ENCODE measurements at places on chromosomes 6 and 20. TPM values are rescaled to one million over a fixed set of nuclear protein-coding genes. Genes with fewer than 3 reads are reported as not detected.

- DNase-seq: no peak
- H3K36me3 ChIP-seq: no peaks in the 10 kb centered on the region
- no peak overlapping the region for H3K4me3 ChIP-seq
These were observed 657.7 kb upstream of the CITED2 start for GRCh38 chr6:140032189-140032588.

GRCh38 chr6:156776470-156776839 is 723 bp upstream of the ARID1B start:
- peak overlapping the region; percentile 97 for H3K27ac ChIP-seq
- H3K4me1 ChIP-seq: peaks cover 18% of the 10 kb centered on the region
- H3K36me3 ChIP-seq: no peaks in the 10 kb centered on the region

DNA sequence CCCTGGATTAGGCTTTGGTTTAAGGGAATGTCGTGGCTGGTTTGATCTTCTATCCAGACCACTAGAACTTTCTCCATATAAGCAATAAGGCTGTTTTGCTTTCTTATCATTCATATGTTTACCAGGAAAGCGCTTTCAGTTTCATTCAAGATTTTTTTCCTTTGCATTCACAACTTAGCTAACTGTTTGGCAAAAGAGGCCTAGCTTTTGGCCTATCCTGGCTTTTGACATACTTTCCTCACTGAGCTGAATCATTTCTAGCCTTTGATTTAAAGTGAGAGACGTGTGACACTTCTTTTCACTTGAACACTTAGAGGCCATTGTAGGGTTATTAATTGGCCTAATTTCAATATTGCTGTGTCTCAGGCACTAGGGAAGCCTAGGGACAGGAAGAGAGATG is 1.7 kb upstream of the FAM50B start:
- no peaks in the 10 kb centered on the region for H3K27me3 ChIP-seq
- H3K27ac ChIP-seq: no peak overlapping the region
- no peak overlapping the region for H3K4me3 ChIP-seq
- H3K36me3 ChIP-seq: no peaks in the 10 kb centered on the region

- no peaks in the 10 kb centered on the region for H3K27me3 ChIP-seq
- H3K36me3 ChIP-seq: no peaks in the 10 kb centered on the region
- no peak for DNase-seq
- H3K4me1 ChIP-seq: no peaks in the 10 kb centered on the region
These were observed 177.8 kb upstream of the GGTLC1 start for GRCh38 chr20:24166412-24166811.

DNA sequence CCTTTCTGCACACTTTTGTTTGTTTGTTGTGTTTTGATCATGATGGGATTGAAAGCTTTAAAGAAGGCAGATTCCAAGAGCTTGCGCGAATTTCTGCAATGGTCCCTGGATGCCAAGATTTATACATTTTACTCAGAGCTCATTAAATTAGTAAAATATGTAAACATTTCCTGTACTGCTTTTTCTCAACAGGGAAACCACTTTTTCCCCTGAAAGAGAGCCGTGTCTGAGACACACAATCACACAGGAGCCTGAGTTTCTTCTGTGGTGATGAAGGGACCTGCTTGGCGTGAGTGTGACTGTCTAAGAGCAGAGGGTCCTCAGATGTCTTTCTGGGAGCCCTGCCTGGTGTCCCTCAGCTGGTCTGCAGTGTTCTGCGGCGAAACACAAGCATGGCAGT is 12.1 kb upstream of the TAGAP start:
- DNase-seq: no peak
- no peaks in the 10 kb centered on the region for H3K4me1 ChIP-seq
- H3K4me3 ChIP-seq: no peak overlapping the region

- no peaks in the 10 kb centered on the region for H3K4me1 ChIP-seq
- no peak overlapping the region for H3K4me3 ChIP-seq
- no peak for DNase-seq
- H3K27me3 ChIP-seq: no peaks in the 10 kb centered on the region
These were observed 51.2 kb downstream of the C6orf52 start for GRCh38 chr6:10643201-10643651.

GRCh38 chr6:96304997-96305396 is 216.6 kb upstream of the UFL1 start:
- H3K4me1 ChIP-seq: no peaks in the 10 kb centered on the region
- no peak for DNase-seq
- no peaks in the 10 kb centered on the region for H3K36me3 ChIP-seq
- H3K27ac ChIP-seq: no peak overlapping the region
- no peaks in the 10 kb centered on the region for H3K27me3 ChIP-seq

DNA sequence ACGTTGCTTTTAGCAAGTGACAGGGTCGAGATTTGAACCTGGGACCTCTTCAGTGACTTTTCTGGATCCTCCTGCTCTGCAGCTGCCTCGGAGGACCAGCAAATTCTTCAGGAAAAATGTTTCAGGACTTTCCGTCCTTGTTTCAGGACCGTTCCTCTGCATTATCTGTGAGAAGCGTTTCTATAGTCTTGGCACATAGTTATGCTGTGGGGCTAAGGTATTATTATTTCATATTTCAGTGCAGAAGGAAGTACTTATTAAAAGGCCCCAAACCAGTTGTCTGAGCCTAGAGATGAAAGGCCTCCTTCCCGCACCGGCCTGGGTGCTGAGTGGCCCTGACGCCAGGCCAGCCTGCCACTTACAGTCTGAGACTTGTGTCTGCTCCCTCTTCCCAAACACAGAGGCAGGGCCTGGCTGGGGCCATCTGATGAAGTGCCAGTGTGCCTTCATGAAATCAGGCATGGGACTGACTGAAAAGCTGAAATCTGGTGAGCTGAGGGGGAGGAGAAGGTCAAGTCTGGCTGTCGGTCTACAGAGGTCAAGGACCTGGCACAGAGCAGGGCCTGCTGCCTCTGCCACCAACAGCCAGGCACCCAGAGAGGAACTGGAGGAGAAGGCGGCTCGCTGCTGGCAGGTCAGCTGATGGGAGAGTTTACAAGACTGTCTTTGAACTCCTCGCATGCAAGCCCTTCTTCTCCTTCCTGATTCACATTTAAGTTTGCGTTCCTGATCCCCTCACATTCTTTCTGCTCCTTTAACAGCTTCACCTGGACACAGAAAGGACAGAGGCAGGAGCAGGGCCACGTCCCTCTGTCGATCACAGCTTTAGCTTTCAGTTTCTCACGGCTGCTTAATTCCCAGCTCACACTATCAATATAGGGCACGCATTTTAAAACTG is 8.9 kb upstream of the QKI start:
- H3K4me3 ChIP-seq: peak overlapping the region; percentile 48
- no peaks in the 10 kb centered on the region for H3K36me3 ChIP-seq
- H3K4me1 ChIP-seq: peaks cover 15% of the 10 kb centered on the region
- peak overlapping the region; percentile 72 for H3K27ac ChIP-seq

GRCh38 chr6:84605298-84605697 is 159.1 kb downstream of the TBX18 start:
- H3K4me1 ChIP-seq: no peaks in the 10 kb centered on the region
- no peaks in the 10 kb centered on the region for H3K36me3 ChIP-seq
- no peaks in the 10 kb centered on the region for H3K27me3 ChIP-seq
- no peak overlapping the region for H3K27ac ChIP-seq
- DNase-seq: no peak
- H3K4me3 ChIP-seq: no peak overlapping the region

GRCh38 chr6:25127076-25127837 is 151.9 kb upstream of the CARMIL1 start:
- no peaks in the 10 kb centered on the region for H3K27me3 ChIP-seq
- H3K36me3 ChIP-seq: no peaks in the 10 kb centered on the region
- no peak overlapping the region for H3K27ac ChIP-seq
- no peaks in the 10 kb centered on the region for H3K4me1 ChIP-seq

DNA sequence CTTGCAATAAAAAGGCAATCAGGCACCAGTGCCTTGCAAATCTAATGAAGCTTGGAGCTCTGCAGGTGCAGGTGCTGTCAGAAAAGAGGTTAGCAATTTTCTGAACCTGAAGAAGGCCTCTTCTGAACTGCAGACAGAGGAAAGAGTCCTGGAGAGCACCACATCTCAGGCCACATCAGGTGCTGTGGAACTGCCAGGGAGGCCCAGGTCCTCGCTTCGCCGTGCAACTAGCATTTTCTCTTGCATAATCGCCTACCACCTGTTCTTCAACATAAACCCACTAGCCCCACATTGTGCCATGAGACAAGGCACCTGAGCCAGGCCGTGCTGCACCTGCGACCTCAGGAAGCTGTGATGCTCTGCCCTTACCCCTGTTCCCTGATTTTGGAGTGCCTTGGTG is 187.6 kb downstream of the DTNBP1 start:
- DNase-seq: no peak
- peaks cover 16% of the 10 kb centered on the region for H3K4me1 ChIP-seq
- no peak overlapping the region for H3K4me3 ChIP-seq
- peaks cover 5% of the 10 kb centered on the region for H3K36me3 ChIP-seq
- H3K27me3 ChIP-seq: no peaks in the 10 kb centered on the region
- peak overlapping the region; percentile 40 for H3K27ac ChIP-seq

- H3K4me3 ChIP-seq: no peak overlapping the region
- no peaks in the 10 kb centered on the region for H3K27me3 ChIP-seq
- no peak for DNase-seq
- no peaks in the 10 kb centered on the region for H3K36me3 ChIP-seq
- no peak overlapping the region for H3K27ac ChIP-seq
These were observed 6.5 kb upstream of the ZNF343 start for GRCh38 chr20:2515203-2515602.

DNA sequence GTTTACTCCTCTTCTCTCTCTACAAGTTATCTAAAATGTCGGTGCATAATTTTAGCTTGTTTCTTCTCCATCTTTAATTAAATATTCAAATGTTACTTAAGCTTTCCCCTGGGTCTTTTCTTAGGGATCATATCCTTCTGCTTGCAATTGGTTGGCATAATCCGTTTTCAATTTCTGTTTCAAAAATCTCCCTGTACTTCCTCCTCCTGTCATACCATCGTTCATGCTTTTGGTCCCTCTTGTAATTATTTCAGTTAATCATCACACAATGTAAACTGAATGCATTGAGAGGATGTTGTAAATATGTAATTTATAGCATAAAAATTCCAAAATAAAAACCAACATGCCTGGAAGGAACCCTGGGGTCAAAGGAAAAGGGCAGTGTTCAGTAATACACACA is 189.2 kb upstream of the RAB32 start:
- H3K4me1 ChIP-seq: no peaks in the 10 kb centered on the region
- H3K27ac ChIP-seq: no peak overlapping the region
- no peaks in the 10 kb centered on the region for H3K27me3 ChIP-seq
- no peak for DNase-seq

- no peak overlapping the region for H3K4me3 ChIP-seq
- no peak overlapping the region for H3K27ac ChIP-seq
- H3K4me1 ChIP-seq: peaks cover 2% of the 10 kb centered on the region
- no peaks in the 10 kb centered on the region for H3K36me3 ChIP-seq
- no peaks in the 10 kb centered on the region for H3K27me3 ChIP-seq
- no peak for DNase-seq
These were observed 33.4 kb downstream of the PLN start for GRCh38 chr6:118581489-118581959.

DNA sequence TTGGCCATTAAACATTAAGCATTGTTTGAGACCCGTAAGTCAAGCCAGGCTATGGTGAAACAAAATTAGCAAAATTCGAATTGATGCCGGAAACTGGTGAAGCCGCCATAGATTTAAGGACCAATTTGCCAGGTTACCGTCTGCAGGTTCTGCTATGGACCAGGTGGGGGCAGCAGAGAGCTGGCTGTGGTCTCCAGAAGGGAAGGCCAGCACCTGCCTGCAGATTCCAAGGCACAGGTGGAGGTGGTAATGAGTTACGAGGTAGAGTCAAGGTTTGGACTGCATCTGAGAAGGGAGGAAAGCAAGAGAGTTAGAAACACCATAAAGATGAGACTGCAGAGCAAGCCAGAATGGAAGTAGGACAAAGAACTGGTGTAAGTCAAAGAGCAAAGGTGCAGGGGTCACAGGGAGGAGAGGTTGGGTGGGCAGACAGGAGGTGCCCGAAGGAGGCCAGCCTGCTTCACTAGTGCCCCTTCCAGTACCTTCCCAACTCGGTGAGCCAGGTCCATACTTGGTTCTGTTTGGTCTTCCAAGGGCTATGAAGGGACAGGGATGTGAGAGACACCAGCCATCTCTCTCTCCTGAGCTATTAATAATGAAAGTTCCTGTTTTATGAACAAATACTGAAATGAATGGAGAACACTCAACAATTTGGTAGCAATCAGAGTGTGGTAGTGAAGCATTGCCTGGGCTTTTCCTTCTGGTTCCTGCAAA is 131.6 kb upstream of the ESR1 start:
- H3K4me1 ChIP-seq: no peaks in the 10 kb centered on the region
- H3K36me3 ChIP-seq: no peaks in the 10 kb centered on the region
- no peak overlapping the region for H3K4me3 ChIP-seq

- no peak overlapping the region for H3K4me3 ChIP-seq
- no peaks in the 10 kb centered on the region for H3K27me3 ChIP-seq
- no peak overlapping the region for H3K27ac ChIP-seq
These were observed 75.4 kb downstream of the FILIP1 start for GRCh38 chr6:75418233-75418632.

The GABRR2 gene
- 0.38 TPM for total RNA-seq

The C6orf141 gene
- 2.2 TPM for total RNA-seq

The PPP1R14C gene
- total RNA-seq: 15.8 TPM

The RBCK1 gene
- total RNA-seq: 93.6 TPM

The EPPIN gene
- not detected for total RNA-seq

The RTF2 gene
- 75.1 TPM for total RNA-seq

The CCR6 gene
- total RNA-seq: 0.54 TPM

The GOPC gene
- total RNA-seq: 21.4 TPM

Data from kidney (tissue), 22 donors.